ENCODE measurements at places on chromosomes 5 and 9.
A peak's percentile ranks its signal among the peaks of the same experiment; 100 is the strongest.

DNA sequence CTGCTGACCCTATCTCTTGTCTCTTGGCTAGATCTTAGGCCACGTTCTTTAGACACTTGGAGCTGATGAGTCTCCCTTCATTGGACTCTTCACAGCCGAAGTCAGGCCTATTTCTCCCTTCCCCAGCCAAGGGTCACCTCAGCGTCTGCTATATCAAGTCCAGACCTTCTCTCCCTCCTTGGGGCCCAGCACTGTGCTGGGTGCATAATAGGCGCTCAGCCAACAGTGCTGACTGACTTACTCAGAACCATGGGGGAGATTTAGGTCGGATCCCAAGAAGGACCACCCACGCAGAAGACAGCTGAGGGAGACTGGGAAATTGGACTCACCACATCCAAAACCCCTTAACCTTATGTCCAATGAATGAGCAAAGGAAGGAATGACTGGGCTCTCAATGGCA, 5.6 kb upstream of the AMBP start:
- DNase-seq: no peak

DNA sequence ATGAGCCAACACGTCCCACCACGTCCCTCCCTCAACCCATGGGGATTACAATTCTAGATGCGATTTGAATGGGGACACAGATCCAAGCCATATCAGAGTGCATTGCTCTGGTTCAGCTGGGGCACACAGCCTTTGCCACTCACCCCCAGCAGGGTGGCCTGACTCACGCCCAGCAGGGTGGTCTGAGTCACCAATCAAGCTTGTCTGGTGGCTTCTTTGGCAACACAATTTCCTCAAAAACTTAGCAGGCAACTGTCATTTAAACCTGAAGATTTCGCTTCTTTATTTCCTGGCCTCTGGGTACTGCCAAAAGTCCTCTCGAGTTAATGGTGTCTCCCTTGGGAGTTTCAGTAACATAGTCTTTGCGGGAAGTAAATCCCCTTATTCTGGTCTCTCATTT, 16.3 kb upstream of the SEMA5A start:
- no peak for DNase-seq

GRCh38 chr9:135768516-135769218, 66.7 kb downstream of the KCNT1 start:
- no peak for DNase-seq

GRCh38 chr5:90248640-90249039, 160.9 kb downstream of the CETN3 start:
- DNase-seq: no peak

GRCh38 chr9:125652759-125653158, 54.2 kb downstream of the MAPKAP1 start:
- no peak for DNase-seq

GRCh38 chr5:141965071-141965470, 3.8 kb upstream of the RNF14 start:
- no peak for DNase-seq

DNA sequence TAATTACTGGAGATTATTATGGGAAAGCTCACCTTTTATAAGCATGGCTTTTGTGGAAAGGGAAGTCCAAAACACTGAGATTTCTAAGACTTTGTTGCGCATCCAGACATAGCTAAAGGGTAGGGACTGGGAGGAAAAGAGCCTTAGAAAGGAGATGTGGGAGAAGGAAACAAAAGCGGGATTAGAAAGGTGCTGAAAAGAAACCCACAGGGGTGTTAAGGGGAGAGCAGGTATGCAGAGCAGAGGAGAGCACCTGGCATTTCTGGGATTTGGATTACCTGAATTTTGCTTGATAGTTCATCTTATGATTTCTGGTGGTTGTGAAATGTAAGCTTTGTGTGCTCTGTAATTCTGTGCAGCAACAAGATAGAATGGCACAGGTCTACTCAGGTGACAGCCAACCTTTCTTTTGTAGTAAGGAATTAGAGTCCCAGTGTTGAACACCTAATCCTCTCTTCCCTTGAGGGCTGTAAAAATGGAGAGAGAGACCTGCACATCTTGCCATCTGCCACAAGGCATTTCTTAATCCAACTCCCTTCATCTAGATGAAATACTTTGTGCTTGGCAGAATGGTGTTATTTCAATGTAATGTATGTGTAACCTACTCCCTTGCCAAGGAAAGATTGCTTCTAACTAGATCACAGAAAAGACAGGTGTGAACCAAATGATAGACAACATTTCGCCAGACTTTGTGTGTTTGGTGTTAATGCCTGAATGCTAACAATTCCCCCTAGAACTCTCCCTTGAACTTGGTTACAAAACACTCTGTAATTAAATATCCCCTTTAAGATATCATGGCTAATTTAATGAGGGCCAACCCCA, 47.4 kb downstream of the ATPSCKMT start:
- DNase-seq: no peak

GRCh38 chr9:112863214-112863613, 27.5 kb downstream of the SLC46A2 start:
- peak; percentile 61 for DNase-seq

DNA sequence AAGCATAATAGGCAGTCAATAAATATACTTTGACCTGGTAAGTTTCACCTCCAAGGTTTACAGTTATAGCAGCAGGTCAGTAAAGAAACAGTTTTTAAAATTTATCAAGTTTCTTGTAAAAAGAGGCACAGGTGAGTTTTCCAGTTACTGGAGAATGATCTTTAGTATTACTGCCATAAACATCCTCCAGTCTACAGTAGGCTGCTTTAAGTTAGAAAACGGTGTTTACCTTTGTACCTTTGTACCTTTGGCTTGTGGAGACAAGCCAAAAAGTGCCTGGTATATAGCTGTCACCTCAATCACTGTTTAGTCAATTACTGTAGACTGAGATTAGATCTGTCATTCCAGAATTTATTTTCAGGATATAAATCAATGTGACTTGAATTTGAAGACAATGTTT, 42.7 kb upstream of the SRFBP1 start:
- no peak for DNase-seq

Data from fibroblast of the aortic adventitia (primary cell).